ENCODE measurements at places on chromosomes 2 and 18.

GRCh38 chr2:146661473-146662096 lies 1183.2 kb upstream of the ACVR2A start:
- no peak for DNase-seq

DNA sequence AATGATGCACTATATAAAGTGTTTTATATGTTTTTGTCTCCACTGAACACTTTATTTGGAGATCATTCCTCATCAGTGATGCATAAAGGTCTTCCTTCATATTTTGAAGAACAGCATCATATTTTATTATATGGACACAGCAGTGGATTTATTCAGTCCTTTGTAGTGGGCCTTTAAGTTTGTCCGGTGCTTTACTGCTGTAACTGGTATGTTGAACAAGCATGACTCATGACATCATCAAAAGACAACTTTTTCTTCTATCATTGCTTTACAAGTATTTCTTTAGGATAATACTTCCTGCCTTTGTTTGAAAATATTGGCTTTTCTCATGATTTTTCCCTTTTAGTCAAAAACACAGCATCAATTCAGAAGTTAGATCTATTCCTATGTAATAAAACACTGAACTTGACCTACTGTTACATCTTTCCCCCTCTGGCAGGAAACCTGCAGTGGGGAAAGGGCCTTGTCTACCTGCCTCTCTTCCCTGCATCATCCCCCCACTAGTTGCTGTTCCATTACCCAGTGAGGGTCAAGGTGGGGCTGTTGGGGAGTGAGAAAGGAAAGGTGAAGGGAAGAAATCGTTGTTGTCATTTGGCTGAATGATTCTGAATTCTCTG lies 241.2 kb downstream of the CYP26B1 start:
- DNase-seq: no peak

DNA sequence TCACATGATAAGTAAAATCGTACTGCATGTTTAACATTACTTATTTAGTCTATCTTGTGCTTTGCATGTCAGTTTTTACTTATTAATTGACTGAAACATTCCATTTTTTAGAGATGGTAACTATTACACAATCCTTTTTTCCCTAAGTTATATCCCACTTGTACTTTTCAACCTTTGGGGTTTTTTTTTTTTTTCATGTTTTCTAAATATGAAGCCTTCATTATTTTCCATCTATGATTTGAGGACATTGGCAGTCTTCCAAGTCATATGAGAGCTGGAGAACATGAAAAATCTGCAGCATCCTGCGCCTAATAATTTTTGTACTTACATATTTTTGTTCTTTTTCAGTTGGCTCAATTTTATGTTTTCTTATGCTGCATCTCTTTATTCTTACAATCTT lies 113.9 kb downstream of the MYO1B start:
- no peak for DNase-seq

GRCh38 chr2:233436691-233437438 lies 82.6 kb downstream of the DGKD start:
- no peak for DNase-seq

- no peak for DNase-seq
Observed at GRCh38 chr18:49002881-49003280, 52.1 kb upstream of the SMAD7 start.

- no peak for DNase-seq
Observed at GRCh38 chr2:233418761-233419546, 64.7 kb downstream of the DGKD start.

- no peak for DNase-seq
Observed at GRCh38 chr2:154350911-154351310, 347.6 kb upstream of the KCNJ3 start.

DNA sequence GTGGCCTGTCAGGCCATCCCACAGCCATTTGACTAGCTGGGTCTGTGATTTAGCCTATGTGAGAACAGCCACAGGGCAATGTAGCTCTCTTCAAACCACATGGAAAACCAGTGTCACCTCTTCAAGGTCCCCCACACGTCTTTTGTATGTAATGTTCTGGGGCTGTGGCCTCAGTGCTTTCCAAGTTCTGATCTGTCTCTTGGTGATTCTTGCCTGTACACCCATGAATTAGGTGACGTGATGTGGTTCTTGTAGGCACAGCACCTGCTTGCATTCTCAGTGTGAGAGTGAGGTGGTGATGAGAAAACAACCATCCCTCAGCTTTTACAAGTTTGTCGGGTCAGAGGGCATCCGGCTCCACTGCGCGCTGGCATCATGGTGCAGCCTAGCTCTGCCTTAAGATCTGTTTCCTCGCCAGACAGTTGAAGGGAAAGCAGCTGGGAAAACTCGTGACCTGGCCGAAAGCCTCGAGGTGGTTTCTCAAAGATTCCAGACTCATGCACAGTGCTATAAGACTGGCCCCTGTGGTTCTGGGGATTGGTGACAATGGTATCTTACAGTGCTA lies 125.8 kb downstream of the TANC1 start:
- peak; percentile 85 for DNase-seq

DNA sequence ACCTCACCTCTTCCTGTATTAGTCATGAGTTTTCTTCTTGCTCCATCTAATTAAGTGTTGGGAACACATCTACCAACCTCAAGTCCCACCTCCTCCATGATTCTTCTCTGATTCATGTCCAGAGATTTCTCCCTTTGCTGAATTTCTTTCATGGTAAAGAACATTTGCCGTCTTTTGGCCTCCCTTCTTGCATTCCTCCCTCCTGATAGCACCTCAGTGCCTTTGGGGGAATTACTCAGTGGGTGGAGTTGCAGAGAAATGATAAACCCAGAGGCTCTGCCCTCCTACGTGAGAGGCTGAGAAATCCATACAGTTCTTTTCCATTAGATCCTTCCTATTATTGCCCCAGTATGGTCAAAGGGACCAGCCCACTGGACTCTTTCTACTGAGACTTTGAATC lies 651.9 kb downstream of the SLC4A3 start:
- DNase-seq: no peak

- DNase-seq: no peak
Observed at GRCh38 chr18:27966881-27967280, 210.0 kb downstream of the CDH2 start.
